Dorsolateral prefrontal cortex (tissue), 122 donors: ENCODE measurements at places on chromosomes 4 and X. TPM values are rescaled to one million over a fixed set of nuclear protein-coding genes. Genes with fewer than 3 reads are reported as not detected.
A peak's percentile ranks its signal among the peaks of the same experiment; 100 is the strongest.

DNA sequence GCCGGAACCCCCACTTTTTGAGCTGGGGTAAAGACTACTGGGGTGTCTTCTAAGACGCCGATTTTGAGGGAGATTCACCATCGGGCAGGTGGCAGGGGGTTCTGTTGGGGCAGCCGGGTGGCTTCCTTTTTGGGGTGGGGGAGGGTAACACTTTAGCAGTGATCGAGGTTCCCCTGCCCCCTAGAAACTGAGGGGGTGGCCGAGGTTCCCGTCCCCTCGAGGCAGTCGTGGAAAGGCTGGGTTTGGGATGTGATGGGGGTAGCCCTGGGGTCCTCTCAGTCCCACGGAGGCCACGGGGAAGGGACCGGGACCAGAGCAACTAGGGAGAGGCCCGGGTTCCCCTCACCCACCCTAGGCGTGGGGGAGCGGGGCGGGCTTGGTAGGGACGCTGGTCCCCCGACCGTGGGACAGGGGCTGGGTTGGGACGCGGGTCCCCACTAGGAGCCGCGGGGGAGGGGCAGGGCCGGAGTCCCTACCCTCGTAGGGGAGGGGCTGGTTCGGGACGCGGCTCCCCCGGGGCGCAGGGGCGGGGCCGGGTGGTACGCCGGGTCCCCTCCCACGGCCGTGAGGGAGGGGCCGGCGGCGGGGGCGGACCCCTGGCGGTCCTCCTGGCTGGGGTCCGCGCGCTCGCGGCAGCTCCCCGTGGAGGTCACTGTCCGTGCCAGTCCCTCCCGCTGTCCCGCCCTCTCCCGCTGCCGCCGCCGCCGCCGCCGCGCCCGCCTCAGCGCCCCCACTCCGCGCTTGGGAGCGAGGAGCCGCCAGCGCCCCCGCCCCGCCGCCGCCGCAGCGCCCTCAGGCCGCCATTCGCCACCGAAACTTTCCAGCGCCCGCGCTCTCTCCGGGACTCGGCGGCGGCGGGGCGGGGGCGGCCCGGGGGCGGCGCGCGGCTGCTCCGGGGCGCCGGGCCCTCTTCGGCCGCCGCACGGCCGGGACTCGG is at the start of gene TBL1X:
Gene TBL1X (plus strand): TSS at position 624 of the 937 bp plus-strand sequence. CDS start 188,529 bp downstream, outside the sequence.
- DNase-seq = no peak

GRCh38 chr4:3077796-3078195 is 3.3 kb downstream of the HTT start:
- DNase-seq = no peak

DNA sequence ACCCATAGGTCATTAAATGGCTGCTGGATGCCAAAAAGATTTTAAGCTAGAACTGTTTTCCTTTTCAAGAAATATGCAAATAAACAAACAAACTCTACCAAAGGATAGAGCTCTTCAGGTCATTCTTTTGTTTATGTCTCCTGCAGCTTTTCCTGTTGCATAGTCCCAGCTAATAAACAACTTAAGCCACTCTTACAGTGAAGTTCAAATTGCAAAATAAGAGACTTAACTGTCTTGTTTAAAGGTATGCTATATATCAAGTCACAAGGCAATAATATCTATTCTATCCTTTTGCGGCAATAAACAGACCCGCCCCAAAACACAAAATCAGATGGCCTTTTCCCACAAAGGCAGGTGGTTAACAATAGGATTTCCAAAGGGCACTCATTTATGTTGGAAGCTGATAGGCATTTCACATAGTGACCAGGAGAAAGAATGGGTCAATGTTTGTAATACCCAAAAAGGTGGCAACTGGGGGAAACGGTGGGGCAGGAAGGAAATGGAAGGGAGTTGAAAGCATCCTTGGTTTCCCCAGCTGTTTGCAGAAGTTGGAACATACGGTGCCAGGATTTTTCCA is 15.3 kb downstream of the HAND2 start:
- no peak for DNase-seq

DNA sequence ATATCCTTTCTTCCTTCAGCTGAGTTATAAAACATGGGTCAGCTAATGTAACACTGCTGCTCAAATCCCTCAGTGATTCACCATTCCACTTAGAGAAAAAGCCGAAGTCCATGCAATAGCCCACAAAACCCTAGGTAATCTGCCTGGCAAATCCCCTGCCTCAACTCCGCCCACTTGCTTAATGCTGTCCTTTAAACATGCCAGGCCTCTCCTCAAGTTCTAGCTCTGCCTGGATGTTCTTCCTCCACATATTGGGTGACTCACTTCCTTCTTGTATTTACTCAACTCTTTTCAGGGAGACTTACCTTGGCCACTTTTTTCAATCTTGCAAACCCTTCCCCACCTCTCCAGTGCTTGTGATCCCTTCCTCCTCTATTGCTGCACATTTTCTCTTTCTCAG is 89.8 kb downstream of the EMCN start:
- no peak for DNase-seq

- no peak for DNase-seq
Observed at GRCh38 chr4:85659610-85660218, 184.8 kb downstream of the ARHGAP24 start.

- no peak for DNase-seq
Observed at GRCh38 chrX:127552571-127552970, 499.6 kb downstream of the ACTRT1 start.

- no peak for DNase-seq
Observed at GRCh38 chr4:37685823-37686372, 278 bp downstream of the RELL1 start.

- DNase-seq = no peak
Observed at GRCh38 chr4:48483006-48483776, at the start of gene SLC10A4. Gene SLC10A4, plus strand, starts transcription at chr4:48483343. Its CDS starts 219 bp downstream, at chr4:48483562.

DNA sequence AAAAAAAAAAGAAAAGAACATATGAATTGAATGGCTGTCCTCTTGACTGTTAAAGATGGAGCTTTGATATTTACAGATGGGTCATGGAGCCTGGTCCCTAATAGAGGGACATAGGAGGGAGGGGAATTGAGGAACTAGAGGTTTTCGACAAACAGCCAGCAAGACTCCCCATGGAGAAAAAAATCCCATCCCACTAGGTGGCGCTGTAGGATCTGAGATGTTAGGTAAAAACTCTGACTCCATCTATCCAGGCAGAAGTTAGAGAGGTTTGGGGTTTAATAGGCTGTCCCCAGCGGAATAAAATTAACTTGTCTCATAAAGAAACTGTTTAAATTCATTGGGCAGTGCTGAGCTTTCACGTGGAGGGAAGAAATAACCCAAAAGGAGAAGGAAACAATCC is 45.9 kb downstream of the HMGB2 start:
- peak; percentile 38 for DNase-seq

- DNase-seq = no peak
Observed at GRCh38 chrX:17768997-17769396, 31.7 kb downstream of the SCML1 start.

- DNase-seq = no peak
Observed at GRCh38 chr4:40887764-40888131, 138.0 kb downstream of the NSUN7 start.

DNA sequence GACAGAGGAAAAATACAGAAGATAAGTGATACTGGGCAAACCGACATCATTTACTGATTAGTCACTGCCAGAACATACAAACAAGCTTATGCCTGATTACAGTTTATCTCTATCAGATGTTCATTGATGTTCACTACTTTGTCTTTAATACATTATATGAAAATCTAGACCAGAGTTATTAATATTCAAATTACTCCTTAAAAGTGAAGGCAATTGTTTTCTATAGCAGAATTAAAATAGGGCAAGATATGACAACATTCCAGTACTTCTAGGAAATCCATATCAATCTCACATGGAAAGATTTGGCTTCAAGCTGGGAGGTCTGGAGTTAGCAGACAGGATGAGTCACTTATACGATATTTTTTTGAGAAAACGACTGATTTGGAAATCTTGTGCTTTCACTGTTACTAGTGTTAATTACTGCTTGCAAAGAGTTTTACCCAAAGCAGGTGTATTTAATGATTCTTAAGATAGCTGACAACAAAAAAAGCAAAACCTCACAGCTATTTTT is 31.8 kb downstream of the HPGD start:
- no peak for DNase-seq

DNA sequence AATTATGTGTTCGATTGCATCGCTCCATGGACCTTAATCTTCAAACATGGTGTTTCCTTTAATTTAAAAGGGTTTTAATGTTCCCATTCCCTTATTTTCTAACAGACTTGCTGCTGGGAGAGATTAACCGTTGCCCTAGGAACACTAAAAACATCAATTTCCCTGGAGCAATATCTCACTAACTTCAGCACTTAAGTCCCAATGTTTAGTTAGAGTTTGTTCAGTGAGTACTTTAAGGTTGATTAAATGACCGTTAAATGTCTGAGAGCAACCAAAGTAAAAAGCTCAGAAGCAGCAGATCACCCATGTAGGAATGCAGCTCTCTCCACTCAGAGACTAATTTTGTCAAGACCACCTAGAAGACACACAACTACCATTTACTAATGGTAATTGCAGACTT is 111.2 kb upstream of the PDE5A start:
- no peak for DNase-seq

GRCh38 chr4:142960126-142960525 is 114.0 kb upstream of the INPP4B start:
- DNase-seq = no peak

GRCh38 chr4:93501244-93501643 is 327.3 kb upstream of the ATOH1 start:
- no peak for DNase-seq

DNA sequence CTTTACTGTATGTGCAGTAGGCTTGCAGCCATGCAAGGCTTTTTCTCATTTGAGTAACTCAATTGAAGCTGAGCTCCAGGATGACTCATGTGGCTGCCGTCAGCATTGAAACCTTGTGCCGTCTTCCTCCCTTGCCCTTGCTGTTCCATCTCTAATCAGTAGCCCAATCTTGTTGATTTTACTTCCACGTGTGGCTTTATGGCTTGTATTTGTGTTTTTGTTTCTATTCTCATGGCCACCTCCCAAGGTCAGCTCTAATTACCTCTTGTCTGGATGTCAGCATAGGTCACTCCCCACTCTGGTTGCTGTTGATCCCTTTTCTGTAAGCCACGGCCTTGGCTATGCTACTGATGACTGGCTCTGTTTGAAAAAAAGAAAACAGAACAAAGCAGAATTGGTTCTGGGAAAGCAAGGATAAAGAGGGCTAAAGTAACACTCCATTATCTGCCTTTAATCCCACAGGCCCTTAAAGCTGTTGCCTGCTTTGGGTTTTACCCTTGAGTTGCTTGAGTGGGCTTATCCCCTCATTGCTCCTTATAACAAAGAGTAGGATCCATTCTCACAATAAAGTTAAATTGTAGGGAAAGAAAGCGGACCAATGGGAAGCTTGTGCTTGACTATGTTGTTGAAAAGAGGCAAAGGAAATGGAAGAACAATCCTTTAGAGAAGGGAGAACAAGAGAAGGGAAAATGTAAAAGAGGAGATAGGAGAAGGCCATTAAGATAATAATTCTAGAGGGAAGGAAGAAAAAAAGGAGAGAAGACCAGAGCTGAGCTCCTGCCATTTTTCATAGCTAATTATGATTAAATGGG is 173.9 kb upstream of the PGRMC2 start:
- no peak for DNase-seq

- DNase-seq = no peak
Observed at GRCh38 chr4:8315435-8316250, 46.1 kb downstream of the HTRA3 start.

DNA sequence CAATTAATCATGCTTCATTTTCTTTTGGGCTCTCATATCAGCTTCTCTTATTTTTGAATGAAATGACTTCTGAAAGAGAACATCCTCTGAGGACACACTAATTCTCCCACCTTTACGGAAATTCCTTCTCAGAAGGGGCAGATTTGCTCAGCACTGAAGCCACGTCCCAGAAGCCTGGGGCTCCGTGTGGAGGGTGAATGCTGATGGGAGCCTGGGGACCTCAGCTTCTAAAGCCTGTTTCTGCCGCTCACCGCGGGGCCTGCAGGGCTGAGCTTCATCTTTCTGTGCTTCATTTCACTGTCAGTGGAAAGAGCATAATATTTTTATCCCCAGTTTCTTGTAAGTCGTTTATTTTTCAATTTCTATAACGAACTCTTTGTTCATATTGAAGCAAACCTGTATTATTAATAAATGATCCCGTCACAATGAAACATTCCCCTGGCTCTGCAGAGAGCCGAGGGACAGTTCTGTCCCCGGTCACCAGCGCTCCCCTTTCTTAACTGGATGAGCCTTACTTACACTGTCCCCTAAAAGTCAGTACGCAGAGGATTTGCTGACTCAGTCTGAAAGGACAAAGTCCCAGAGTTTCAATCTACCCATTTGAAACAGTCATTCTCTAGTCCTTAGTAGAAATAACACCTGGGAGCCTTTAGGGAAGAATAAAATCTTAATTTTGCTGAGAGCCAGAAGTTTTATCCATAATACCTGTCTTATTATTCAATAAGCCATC is 364.6 kb upstream of the FAT1 start:
- DNase-seq = no peak

GRCh38 chr4:46684041-46684440 is 225.0 kb downstream of the COX7B2 start:
- DNase-seq = no peak

GRCh38 chrX:12844319-12844718 is 22.6 kb upstream of the TLR7 start:
- DNase-seq = no peak

DNA sequence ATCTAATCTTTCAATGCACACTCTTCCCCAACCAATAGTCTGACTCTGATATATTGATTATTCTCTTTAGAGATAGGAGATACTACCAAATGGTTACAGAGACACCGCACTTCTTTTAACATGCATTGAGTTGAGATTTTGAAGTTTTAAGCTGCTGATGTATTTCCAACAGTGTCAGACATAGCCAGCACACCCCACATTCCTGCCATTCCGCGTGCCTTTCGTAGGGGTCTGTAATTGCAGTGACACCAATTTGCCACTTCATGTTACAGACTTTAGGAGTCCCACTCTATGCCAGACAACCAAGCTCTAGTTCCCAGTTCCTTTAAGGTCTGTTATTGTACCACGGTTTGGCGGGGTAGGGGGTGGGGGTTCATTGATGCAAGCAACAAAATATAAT is 618.2 kb upstream of the FRG1 start:
- no peak for DNase-seq

RTL3 gene
- total RNA-seq = not detected

CSAG1 gene
- 1.6 TPM for total RNA-seq

IL9R gene
- 0.30 TPM for total RNA-seq

RUFY3 gene
- 229 TPM for total RNA-seq

TIGD2 gene
- total RNA-seq = 5.2 TPM

NWD2 gene
- 13.2 TPM for total RNA-seq

CNKSR2 gene
- 134 TPM for total RNA-seq

CFAP99 gene
- 1.4 TPM for total RNA-seq

NOP14 gene
- 15.1 TPM for total RNA-seq

HSD17B13 gene
- 1.1 TPM for total RNA-seq

SSX2 gene
- total RNA-seq = not detected

COL25A1 gene
- 7.6 TPM for total RNA-seq

CFI gene
- total RNA-seq = 2.9 TPM

PPID gene
- total RNA-seq = 35.7 TPM

EDA gene
- 3.3 TPM for total RNA-seq

GDI1 gene
- 772 TPM for total RNA-seq

IQCM gene
- total RNA-seq = not detected

RRH gene
- 0.87 TPM for total RNA-seq

MID2 gene
- 13.7 TPM for total RNA-seq

MAGEB17 gene
- total RNA-seq = not detected

ADH1B gene
- 4.5 TPM for total RNA-seq

CXorf49 gene
- total RNA-seq = not detected
